Thymus (tissue), 14 donors: ENCODE measurements at places on chromosomes 4 and X.

GRCh38 chr4:146096371-146096770 is 79.1 kb upstream of the LSM6 start:
- DNase-seq, result no peak

DNA sequence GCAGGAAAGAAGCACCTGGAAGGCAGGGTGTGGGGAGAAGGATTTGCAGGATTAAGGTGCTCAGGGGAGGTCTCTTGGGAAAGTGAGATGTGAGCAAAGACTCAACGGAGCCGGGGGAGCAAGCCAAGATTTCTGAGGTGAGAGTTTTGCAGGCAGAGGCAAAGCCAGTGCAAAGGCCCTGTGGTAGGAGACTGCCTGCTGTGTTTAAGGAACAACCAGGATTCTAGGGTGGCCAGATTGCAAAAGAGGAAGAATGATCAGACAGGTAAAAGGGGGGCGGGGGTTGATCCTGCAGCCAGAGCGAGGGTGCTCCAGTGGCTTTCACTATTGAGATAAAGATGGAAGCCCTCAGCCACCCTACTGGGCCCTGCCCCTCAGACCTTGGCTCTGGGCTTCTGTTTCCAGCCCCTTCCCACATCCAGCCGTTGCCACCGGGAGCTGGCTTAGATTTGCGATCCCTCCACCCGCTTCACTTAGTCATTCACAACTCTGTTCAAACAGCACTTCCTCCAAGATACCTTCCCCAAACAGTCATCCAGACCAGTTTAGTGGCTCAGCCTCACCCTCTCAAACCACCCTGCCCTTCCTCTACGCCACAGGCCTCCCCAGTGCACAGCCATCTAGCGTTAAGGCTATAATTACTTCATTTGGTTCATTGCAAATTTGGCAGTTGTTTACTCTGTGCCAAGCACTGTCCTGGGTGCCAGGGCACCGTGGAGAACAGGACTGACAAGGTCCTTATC is 23.3 kb upstream of the BCOR start:
- DNase-seq, result no peak

DNA sequence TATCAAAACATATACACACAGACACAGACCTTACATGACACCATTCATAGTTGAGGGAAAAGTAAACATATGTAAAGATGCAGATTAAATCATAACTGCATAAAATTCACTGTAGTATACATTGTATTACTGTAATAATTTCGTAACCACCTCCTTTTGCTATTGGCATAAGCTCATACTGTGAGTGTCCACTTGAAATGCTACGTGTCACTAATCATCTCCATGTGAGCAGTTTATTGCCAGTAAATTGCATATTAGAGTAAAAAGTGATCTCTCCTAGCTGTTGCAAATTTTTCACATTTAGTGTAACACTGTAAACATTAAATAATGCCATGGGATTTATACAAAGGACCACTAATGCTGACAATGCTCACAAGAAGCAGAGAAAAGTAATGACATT is 256.7 kb upstream of the GNPDA2 start:
- no peak for DNase-seq

DNA sequence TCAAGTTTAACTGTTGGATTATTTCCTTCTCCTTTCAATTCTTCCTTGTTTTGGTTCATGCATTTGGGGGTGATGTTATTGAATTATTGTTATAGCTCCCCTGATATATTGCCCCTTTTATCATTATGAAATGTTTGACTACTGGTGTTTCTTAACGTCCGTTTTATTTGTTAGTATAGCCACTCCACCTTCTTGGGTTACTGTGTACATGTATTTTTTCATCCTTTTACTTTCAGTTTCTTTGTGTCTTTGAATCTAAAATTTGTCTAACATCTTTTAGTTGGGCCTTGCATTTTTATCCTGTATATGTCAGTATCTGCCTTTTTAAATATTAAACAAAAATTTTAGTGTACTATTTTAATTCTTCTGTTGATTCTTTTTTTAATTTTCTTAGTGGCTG is 88.7 kb downstream of the TNIP2 start:
- DNase-seq, result no peak

GRCh38 chr4:27009539-27009938 is 148.9 kb downstream of the STIM2 start:
- no peak for DNase-seq

- peak; percentile 70 for DNase-seq
These were observed 26.9 kb downstream of the AFF1 start for GRCh38 chr4:86961605-86962295.

GRCh38 chr4:98659741-98660462 is 1.5 kb upstream of the TSPAN5 start:
- DNase-seq, result no peak

DNA sequence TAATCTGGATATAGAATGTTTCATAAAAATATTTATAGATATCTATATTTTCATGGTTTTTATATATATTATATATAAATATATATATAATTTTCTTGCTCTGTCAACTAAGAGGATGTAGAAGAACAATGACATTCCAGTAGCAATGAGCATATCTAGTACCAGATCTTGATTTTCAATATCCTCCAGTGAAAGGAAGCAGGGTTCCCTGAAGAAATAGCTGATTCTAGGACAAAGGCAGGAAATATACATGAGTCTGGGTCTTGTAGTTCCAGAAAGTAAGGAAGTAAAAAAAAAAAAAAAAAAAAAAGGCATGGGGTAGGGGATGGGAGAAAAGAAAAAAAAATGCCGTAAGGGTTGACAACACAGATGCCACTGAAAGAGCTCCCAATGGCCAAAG is 241.4 kb downstream of the RASL11B start:
- DNase-seq, result no peak

DNA sequence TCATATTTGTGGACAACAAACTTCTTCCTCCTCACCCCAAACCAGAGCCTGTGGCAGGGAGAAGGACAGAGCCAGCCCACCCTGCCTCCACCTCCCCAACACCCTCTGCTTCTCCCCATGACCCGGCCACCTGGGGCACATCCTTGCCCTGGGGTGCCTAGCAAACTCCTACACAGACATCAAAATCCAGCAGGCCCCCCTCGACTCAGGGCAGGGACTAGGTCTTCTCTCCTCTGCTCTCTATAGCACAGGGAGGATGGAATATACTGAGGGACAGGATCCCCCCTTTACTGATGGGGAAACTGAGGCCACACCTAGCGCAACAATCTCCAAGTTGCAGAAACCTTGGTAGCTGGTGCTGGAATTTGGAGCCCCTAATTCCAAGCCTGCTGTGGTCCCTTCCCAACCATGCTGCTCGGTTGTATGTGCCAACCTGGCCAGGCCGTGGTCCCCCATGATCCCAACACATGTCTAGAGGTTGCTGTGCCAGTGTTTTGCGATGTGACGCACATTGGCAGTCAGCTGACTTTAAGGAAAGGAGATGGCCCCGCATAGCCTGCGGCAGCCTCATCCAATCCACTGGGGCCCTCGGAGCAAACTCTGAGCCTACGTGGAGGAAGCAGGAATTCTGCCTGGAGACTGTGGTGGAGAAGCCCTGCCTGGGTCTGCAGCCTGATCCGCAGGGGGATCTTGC is 53.9 kb upstream of the ADRA2C start:
- DNase-seq, result no peak

DNA sequence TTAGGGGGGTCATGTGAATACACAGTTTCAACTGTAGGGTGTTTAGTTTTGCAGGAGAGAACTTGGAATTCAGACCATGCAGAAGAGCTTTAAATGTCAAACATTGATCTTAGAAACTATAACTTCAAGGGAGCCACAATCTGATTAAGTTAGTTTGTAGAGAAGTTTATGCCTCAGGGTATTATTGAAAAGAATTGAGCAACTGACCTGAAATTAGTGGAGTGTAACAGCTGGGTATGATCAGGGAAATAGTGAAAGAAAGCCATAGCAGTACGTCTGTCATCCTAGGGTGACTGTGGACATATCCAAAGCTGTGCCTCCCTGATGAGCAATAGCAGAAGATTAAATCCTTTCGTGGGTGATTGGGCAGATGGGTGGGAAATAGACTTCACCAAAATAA is 63.8 kb downstream of the FAM47B start:
- DNase-seq, result no peak

DNA sequence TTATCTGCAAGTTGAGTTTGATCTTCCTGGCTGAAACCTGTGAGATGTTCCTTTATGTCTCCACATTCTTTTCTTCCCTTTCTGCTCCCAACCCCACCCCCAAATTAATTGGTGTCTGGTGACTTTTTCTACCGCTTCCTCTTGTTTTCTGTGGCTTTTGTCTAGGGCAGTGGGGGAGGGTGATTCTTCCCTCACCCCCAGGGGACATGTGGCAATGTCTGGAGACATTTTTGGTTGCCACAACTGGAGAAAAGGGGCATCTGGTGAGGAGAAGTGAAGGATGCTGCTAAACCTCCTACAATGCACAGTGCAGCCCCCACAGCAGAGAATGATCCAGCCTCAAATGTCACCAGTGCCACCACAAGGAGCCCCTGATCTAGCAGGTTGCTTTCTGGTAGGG is 152.9 kb downstream of the NHS start:
- no peak for DNase-seq

GRCh38 chrX:54411732-54412131 is 28.5 kb upstream of the TSR2 start:
- DNase-seq, result no peak

- no peak for DNase-seq
These were observed 2.4 kb upstream of the PLAC1 start for GRCh38 chrX:134660627-134661026.

- no peak for DNase-seq
These were observed 37.0 kb downstream of the GUCY1A1 start for GRCh38 chr4:155703486-155704247.

DNA sequence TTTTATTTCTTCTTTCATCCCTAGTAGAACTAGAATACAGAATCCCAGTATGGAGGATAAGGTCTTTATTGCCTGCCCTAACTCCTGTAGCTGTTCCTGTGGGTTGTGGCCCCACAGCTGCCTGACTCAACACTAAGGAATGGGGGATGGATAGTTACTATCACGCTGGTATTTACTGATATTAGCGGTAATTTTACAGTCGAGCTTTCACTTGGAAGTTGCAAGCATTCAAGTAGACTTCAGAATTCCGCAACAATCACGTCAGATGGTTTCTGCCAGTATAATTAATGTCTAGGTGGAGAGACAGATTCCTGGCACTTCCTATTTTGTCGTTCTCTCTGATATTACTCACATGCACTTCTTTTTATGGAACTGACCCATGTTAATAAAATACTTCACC is 489.8 kb downstream of the PABPC4L start:
- no peak for DNase-seq

DNA sequence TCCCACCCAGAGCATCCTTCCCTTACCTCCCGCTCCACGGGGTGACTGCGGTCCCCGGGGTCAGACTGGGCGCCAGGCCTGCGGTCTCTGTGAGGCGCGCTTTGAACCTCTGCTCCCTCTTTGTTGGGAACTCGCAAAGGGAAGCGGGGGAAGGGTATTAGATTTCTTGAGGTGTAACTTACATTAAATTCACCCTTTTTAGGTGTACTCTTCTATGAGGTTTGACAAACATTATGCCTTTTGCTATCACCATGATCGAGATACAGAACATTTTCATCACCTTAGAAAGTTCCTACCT is 569 bp downstream of the DCK start:
- DNase-seq, result no peak
